CD4-positive, alpha-beta T cell treated with Interferon gamma for 1 hour (primary cell): ENCODE measurements at places on chromosomes 5 and 9.

- no peak for DNase-seq
Measured at GRCh38 chr9:134964271-134965055, 46.8 kb upstream of the FCN1 start.

GRCh38 chr5:64900618-64901017 lies 131.9 kb downstream of the CWC27 start:
- no peak for DNase-seq

DNA sequence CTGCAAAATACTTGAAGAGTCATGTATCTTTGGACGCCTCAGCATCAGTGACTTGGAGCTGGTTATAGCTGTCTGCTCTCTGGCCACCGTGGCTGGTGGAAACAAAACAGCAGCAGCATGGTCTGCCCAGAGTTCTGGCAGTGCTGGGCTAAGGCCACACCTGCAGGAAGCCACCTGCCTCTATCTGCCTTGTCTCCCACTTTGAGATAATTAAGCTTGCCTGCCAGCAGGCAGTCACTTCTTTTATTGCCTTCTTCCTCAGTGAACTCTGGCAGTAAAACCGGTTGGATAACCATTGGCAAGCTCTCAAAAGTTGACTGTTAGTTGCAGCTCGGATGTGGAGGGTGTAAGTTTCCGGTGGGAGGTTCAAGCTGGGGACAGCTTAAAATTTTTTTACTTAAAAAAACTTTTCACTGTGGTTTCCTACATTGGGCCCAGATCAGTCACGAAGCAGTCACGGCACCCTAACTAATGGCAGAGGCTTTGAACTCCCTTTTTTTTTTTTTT lies 4.9 kb downstream of the SMIM3 start:
- DNase-seq = peak; percentile 65

DNA sequence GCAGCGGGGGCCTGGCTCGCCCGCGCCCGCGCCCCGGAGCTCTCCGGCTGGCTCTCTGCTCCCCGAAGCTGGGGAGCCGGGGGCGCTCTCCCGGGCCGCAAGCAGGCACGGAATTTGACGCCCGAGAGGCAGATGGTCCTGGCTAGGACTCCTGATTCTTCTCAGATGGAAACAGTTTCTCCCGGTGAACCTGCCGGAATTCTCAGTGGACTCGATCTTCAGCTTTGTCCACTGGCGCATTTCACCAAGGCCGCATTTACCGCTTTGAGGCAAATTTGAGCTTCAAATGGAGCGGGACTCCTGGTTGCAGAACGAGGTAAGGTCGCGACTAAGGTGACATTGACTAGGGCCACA lies 305.7 kb upstream of the KCNN2 start:
- DNase-seq = no peak

DNA sequence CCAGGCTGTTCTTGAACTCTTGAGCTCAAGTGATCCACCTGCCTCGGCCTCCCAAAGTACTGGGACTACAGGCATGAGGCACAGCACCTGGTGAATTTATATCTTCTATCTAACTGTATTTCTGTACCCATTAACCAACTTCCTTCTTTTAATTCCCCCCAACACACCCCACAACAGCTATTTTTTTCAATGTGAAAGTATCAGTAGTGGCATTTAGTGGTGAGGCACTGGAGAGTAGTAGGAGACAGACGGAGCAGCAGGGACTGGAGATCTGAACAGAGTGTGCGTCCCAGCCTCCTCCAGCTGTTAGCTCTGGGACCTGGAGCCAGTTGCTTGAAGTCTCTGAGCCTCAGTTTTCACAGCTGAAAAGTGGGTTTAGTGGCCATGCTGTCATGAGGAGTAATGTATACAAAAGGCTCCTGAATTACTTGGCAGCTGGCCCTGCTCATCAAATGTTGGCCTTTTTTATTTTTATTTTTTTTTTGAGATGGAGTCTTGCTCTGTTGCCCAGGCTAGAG lies 11.0 kb upstream of the EEIG1 start:
- DNase-seq = no peak

DNA sequence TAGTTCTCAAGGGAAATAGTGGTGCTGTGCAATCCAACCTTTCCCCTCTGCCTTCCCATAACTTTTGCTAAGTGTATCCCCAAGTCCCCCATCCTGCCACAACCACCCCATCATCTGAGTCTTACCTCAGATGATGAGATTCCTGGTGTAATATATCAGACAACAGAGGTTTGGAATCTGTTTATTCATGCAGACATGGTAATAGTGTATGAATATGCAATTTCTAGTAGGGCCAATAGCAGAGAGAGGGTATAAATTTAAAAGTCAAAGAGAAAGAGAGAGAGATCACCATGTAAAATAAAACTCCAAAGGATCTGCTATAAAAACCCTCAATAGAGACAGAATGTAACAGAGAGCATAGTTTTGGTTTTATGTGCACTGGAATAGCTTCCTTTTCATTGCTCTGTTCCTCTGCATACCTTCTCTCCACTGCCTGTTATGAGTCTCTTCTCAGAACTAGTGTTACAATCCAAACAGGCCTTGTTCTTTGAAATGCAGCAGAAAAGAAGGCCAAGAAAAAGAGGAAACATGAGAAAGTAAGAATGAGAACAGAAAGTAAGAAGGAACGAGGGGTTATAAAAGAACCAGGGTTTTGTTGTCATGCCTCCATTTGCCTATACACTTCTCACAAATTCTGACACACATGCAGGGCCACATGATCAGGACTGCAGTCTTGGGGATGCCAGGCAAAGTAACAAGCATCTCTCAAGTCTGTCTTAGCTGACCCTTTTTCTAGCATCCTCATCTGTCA lies 278.0 kb downstream of the CETN3 start:
- no peak for DNase-seq

DNA sequence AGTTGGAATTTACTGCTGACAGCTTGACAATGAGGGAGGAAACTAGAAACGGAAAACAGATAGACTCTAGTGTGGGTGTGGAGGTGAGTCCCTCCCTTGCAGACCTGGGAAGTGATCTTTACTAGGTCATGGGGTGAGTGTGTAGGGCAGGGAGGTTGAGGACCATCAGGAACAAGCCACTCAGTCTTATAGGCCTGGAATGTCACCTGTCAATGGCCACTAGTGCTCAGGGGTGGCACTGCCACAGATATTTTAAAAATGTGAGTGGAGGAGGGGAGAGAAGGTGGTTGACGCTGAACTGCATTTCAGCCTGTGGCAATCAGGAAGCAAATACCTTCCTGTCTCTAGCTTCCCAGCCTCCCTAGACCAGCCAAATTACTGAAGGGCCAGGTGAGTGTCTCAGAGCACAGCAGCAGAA lies 9.0 kb downstream of the OR2S2 start:
- no peak for DNase-seq
